ENCODE measurements at places on chromosomes 7 and 10. TPM values are rescaled to one million over a fixed set of nuclear protein-coding genes. Genes with fewer than 3 reads are reported as not detected.

TRIM73 gene
- 22.4 TPM for total RNA-seq

GRCh38 chr10:25063157-25063556 is 46.7 kb downstream of the THNSL1 start:
- H3K27ac ChIP-seq: no peak overlapping the region
- no peaks in the 10 kb centered on the region for H3K36me3 ChIP-seq
- H3K27me3 ChIP-seq: no peaks in the 10 kb centered on the region

ZNF736 gene
- 56.3 TPM for total RNA-seq

DNA sequence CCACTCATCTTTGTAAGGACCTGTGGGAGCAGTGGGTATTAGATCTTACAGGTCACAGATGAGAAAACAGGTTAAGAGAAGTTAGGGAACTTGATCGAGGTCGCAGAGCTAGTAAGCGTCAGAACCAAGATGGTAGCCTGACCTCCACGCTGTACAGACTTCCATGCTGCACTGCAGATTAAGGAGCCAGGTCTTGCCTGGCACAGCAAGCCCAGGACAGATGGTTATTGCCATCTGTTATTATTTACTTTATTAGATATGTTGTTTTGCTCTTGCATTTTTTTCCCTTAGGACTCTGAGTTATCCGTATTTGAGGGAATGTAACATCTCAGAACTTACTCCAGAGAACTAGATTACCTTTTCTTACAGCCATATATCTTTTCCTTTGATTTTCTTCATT is 147.2 kb downstream of the NSUN6 start:
- DNase-seq: no peak
- no peak overlapping the region for H3K27ac ChIP-seq
- no peaks in the 10 kb centered on the region for H3K4me1 ChIP-seq
- no peaks in the 10 kb centered on the region for H3K27me3 ChIP-seq
- no peaks in the 10 kb centered on the region for H3K36me3 ChIP-seq
